ENCODE measurements at places on chromosomes 5 and 9. TPM values are rescaled to one million over a fixed set of nuclear protein-coding genes. Genes with fewer than 3 reads are reported as not detected.

GRCh38 chr5:154316223-154316935 lies 125.8 kb downstream of the GALNT10 start:
- DNase-seq = peak; percentile 34

GRCh38 chr5:60439552-60439951 lies 260.4 kb downstream of the DEPDC1B start:
- no peak for DNase-seq

GRCh38 chr5:142771666-142772065 lies 1.5 kb downstream of the ARHGAP26 start:
- DNase-seq = no peak

DNA sequence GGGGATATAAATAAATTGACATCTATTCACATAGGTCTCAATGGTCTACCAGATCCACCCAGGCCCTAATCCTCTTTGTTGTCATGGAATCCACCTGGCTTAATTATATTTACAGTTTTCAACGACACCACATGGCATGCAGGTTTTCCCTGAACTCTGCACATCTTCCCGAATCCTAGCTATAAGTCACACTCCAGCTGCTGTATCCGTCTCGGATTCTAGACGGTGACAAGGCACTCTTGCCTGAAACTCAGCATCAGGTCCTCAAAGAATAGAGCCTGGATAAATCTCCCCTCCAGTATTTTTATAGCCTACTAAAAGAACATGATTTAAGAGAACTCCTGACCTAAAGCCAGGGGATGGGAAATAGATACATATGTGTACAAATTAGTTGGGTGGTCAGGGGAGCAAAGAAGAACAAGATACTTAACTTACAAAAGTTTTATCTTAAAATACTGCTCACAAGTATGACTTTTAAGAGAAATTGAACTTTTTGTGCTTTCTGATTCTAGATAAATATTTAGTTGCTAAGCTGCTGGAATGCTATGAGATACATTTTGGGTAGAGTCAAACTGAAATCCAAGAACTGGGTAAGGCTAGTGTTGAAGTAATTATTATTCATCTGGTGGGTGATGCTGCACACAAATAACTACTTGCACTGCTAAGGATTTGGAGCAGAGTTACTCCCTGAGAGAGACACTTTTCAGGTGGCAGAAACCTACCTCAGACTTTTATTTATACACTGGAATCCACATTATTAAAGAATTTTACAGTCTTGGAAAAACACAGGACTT lies 187.3 kb downstream of the EFNA5 start:
- DNase-seq = no peak

- DNase-seq = no peak
Observed at GRCh38 chr5:57313716-57314115, 139.9 kb downstream of the GPBP1 start.

DNA sequence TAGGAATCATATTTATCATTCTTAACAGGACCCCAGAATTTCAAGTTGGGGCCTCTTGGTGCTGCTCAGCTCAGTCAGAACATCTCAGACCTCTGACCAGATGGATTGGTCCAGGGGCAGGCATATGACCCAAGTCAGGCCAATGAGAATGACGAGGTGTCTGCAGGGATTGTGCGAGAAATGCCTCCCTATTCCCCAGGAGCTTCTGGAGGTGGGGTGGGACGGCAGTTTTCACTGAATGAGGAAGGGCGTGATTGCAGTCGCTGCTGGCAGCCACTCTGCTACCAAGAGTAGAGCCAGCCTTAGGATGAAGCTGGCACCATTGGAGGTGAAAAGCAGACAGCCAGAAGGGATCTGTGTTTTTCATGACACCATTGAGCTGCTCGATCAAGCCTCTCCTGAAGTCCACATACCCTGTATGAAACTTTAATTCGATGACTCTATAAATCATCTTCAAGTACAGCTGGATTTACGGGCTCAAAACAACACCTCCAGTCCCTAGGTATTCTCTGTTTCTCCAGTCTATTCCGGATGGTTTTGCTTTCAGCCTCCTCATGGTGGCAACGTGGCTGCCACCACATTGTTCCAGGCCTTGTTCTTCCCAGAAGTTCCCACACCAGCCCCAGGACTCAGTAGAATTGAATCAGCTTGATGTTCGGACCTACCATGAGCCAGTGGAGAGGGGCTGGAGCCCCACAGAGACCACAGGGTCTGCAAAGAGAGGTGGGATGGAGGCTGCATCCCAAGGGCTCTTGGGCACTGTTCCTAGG lies 70.2 kb upstream of the ADAMTS2 start:
- DNase-seq = no peak

GRCh38 chr9:21661626-21662025 lies 140.8 kb upstream of the MTAP start:
- peak; percentile 57 for DNase-seq

- DNase-seq = no peak
Observed at GRCh38 chr5:96814041-96814440, 6.3 kb upstream of the ERAP1 start.

- no peak for DNase-seq
Observed at GRCh38 chr5:68928617-68929302, 165.1 kb upstream of the SLC30A5 start.

DNA sequence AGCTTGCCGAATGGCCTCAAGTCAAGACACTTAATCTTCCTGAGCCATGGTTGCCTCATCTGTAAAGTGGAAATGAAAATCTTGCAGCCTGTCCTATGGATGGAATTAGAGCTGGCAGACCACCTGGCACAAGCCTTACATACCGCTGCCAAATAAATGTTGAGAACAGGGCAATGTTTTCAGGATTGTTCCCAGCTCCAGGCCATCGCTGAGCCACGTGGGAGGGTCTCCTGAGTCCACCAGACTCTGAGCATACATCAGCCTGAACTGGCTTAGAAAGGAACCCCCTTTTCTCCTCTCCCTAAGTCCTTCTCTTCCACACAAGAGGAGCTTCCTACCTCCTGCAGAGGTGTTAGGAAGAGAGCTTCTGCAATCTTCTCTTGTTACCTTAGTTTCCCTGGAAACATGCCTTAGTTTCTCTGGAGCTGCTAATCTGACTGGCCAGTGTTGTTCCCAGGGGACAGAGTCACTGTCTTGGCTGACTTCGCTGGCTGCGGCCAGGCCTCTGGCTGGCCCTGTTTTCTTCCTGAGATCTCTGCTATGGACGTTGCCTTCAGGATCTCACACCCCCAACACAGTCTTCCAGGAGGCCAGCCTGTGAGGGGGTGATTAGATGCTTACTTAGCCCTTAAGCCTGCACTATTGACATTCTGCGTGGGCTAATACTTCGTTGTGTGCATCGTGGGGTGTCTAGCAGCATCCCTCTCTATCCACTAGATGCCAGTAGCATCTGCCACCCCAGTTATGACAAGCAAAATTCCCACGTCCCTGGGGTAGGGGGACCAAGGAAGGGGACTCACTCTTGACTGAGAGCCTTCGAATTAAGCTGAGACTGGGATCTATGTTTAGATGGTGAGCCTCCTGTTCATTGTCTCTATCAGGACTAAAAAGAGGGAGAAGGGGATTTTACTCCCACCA lies 62.2 kb downstream of the BOD1 start:
- no peak for DNase-seq

DNA sequence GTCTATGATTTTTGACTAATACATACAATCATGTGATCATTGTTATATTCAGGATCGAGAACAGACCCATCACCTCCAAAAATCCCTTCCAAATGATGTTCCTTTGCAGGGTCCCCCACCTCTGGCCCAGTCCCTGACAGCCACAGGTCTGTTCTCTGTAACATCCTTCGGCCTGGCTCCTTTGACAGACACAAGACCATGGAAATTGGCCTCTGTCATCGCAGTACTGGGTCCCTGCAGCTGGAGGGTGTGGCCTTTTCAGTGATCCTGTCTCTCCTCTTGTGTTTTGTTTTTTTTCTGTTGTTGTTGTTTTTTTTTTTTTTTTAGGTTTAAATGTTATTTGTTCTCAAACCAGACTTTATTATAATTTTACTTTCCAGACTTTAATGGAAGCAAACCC lies 27.4 kb upstream of the ANKRD33B start:
- DNase-seq = no peak

- DNase-seq = peak; percentile 84
Observed at GRCh38 chr5:112779531-112779930, 41.8 kb downstream of the APC start.

The ZNF622 gene
- total RNA-seq = 66.4 TPM

The MBLAC2 gene
- 3.2 TPM for total RNA-seq

The OBP2A gene
- total RNA-seq = not detected

The PALM2AKAP2 gene
- total RNA-seq = 20.6 TPM

The DDX41 gene
- total RNA-seq = 130 TPM

The TTLL11 gene
- 2.0 TPM for total RNA-seq

The INSL6 gene
- not detected for total RNA-seq

The GFI1B gene
- not detected for total RNA-seq

Data from IMR-90 (cell line).